Activated T-helper 2 cell treated with anti-CD3 and anti-CD28 coated beads, Interferon-gamma antibody, Interleukin-2, Interleukin-4, amounts not matched to agents 10 μg/mL and 5 μg/mL and 100 μg/mL, durations not matched to agents 14 hours and 24 hours and 36 hours (primary cell): ENCODE measurements at places on chromosomes 2 and 18. TPM values are rescaled to one million over a fixed set of nuclear protein-coding genes. Genes with fewer than 3 reads are reported as not detected.

Gene SCN3A
- 0.05 TPM in 1 of 2 replicates, not detected in the other for total RNA-seq

Gene RABL2A
- total RNA-seq = 25.3 and 27.0 TPM in 2 replicates

Gene SLC23A3
- 1.3 and 1.9 TPM in 2 replicates for total RNA-seq

Gene RAD51AP2
- not detected in 2 replicates for total RNA-seq

Gene GATA6
- not detected in 2 replicates for total RNA-seq

Gene G6PC2
- total RNA-seq = not detected in 2 replicates

Gene COBLL1
- 0.11 and 0.14 TPM in 2 replicates for total RNA-seq

Gene TET3
- total RNA-seq = 23.5 and 23.6 TPM in 2 replicates

Gene POTEC
- total RNA-seq = not detected in 2 replicates

Gene IHH
- total RNA-seq = 0.09 TPM in 1 of 2 replicates, not detected in the other

Gene TEX44
- total RNA-seq = not detected in 2 replicates

Gene STON1
- total RNA-seq = 1.9 and 2.1 TPM in 2 replicates

Gene FHOD3
- total RNA-seq = not detected in 2 replicates

DNA sequence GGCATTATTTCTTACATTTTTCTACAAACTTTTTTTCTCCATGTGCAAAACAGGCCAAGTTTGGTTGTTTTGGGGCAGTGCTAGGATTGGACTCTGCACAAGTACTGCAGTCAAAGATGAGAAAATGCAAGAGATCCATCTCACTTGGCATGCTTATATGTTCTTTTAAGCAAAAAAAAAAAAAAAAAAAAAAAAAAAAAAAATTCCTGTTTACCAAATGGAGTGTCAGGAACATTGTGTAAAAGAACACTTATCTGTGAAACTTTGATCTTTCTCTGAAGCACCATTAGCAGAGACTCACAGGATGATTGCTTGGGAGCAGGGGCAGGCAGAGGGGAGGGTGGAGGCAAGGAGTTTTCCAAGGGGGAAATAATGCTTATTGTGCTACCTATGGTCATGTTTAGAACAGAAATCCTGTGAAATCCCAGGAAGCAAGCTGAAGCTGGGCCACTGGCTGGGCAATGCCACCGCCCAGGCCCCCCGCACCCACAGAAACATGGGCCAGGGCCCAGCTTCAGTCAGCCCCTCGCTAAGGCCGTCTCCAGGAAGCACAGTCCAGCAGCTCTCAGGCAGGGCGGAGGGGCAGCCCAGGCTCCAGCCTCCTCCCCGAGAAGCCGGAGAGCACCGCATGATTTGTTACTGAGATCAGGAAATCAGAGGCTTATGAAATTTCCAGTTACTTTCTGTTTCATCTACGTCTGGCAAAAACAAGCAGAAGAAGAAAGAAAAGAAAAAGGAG lies 229.4 kb downstream of the ZNF516 start:
- H3K4me3 ChIP-seq = no peak overlapping the region
- H3K4me1 ChIP-seq = no peaks in the 10 kb centered on the region
- DNase-seq = no peak

DNA sequence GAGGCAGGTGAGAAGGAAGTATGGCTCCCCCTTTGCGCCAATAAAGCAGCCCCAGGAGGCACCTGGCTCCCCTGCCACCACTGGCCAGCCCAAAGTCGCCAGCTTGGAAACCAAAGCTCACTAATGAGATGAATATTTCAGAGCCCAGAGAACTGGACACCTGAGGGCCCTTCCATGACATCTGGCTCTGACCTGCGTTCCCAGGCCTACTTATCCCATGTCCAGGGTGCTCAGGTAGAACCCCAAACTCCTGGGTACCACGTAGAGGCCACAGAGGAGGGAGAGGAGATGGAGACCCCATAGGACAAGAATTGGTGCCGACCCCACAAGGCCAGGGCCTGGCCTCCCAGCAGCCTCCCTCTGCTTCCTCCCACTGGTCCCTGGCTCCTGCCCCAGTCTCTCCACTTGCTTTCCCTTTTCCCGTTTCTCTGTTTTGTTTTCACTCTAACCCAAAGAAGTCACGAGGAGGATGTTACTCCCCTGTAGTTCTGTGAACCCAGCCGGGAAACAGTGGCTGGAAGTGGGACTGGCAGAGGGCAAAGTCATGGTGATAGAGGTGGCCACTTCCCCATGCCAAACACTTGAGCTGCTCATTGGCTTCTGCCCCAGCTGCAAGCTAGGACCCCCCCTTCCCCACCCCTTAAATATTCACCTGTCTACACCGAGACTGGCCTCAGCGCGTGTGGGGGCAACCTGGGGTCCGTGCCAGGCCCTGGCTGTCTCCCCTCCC lies 820 bp downstream of the TMBIM1 start:
- DNase-seq = no peak
- H3K27me3 ChIP-seq = no peaks in the 10 kb centered on the region
- peak overlapping the region; percentile 93 for H3K27ac ChIP-seq
- H3K4me3 ChIP-seq = peak overlapping the region; percentile 87
- H3K36me3 ChIP-seq = peaks cover 20% of the 10 kb centered on the region

- H3K27ac ChIP-seq = no peak overlapping the region
- peaks cover 2% of the 10 kb centered on the region for H3K4me1 ChIP-seq
- DNase-seq = no peak
These were observed 42.0 kb downstream of the SOCS6 start for GRCh38 chr18:70330887-70331286.

DNA sequence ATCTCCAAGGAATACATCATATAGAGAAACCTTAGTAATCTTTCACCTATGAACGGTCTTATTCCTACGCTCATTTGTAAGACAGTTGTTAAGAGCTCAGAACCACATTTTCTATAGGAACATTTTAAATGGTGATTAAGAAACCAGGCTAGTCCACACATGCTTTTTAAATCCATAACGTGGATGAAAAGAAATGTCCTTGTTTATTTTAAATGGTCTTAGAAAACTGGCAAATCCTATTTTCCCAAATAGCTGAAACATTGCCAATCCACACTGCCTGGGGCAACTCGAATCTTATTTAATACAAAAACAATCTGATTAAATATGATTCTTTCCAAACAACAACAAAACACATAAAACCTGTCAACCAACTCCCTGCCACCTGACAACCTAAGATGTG lies 23.7 kb downstream of the METTL8 start:
- H3K27ac ChIP-seq = peak overlapping the region; percentile 45
- no peaks in the 10 kb centered on the region for H3K27me3 ChIP-seq
- no peak for DNase-seq
- peaks cover 32% of the 10 kb centered on the region for H3K36me3 ChIP-seq
- H3K4me3 ChIP-seq = no peak overlapping the region

- no peak overlapping the region for H3K27ac ChIP-seq
- H3K4me3 ChIP-seq = no peak overlapping the region
- no peaks in the 10 kb centered on the region for H3K4me1 ChIP-seq
These were observed 204.9 kb downstream of the CDH7 start for GRCh38 chr18:65955747-65956146.

DNA sequence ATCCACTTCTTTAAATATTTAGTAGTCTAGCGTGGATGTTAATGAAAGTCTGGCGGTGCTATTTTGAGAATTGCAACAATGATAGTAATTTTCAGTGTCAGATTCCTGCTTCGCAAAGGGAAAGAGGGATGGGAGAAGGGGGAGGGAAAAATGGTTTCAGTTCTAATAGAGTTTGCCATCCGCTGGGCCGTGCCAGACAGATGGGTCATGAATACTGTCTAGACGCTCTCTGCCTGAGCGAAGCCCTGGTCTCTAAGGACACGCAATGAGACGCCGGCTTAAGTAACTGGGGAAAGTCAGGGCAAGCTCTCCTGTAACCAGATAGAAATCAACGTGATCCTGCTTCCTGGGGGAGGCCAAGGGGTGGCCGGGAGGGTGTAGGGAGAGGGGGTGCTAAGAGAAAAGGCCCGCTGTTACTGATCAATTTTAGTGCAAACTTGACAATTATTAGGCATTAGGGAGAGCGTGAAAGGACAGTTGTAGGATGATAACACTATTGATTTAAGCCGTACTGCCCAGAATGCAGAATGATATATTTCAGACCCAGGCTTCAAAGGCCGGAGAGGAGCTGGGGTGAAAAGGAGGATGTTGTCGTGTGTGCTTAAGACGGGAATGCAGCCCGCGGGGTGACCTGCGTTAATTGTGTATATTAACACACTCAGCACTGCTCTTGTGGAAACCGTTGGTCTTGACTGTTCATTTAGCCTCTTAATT lies 229.2 kb downstream of the LDLRAD4 start:
- H3K4me3 ChIP-seq = no peak overlapping the region
- H3K27ac ChIP-seq = no peak overlapping the region
- no peaks in the 10 kb centered on the region for H3K36me3 ChIP-seq

DNA sequence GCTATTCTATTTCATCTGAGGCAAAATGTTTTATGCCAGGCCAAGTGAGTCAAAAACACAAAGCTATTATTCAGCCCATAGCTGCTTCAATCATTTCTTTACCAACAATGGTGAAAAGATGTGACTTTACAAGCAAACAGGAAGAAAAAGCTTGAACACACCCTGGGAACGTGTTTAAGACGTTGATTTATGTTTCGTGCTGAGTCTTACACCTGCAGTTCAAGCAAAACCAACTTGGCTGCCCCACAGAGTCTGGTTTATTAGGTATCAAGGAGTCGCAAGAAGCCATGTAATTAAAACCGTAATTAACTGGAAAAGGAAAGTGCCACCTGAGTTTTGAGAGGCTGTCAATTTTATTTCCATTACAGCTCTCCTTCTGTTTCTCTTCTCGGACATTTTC lies 295.5 kb downstream of the MEIS1 start:
- no peaks in the 10 kb centered on the region for H3K4me1 ChIP-seq
- no peaks in the 10 kb centered on the region for H3K36me3 ChIP-seq
- no peak overlapping the region for H3K27ac ChIP-seq

- H3K4me3 ChIP-seq = peak overlapping the region; percentile 52
- H3K27me3 ChIP-seq = no peaks in the 10 kb centered on the region
- no peak for DNase-seq
These were observed 34.5 kb downstream of the EMILIN2 start for GRCh38 chr18:2881088-2881839.

- no peaks in the 10 kb centered on the region for H3K27me3 ChIP-seq
- no peak overlapping the region for H3K27ac ChIP-seq
These were observed 1530.9 kb upstream of the LRRTM1 start for GRCh38 chr2:81835321-81836000.

DNA sequence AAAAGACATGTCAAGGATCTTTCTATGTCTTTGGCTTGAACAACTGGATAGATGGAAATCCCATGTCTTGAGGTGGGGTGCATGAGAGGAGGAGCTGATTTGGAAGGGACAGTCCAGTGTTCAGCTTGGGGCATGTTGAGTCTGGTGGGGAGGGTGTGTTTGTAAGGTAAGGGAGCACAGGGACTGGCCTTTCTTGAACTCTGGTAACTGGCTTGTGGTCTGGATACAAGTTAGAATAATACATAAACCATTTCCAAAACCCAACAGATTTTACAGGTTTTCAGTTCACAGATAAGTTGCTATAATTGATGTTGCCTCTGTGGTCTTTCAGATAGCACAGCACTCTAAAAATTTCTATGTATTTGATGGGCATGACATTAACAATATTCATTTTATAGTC lies 24.2 kb downstream of the RHBDD1 start:
- no peak overlapping the region for H3K4me3 ChIP-seq
- no peak for DNase-seq
- H3K36me3 ChIP-seq = peaks cover 14% of the 10 kb centered on the region
- no peaks in the 10 kb centered on the region for H3K27me3 ChIP-seq
- H3K4me1 ChIP-seq = peaks cover 11% of the 10 kb centered on the region

- H3K4me3 ChIP-seq = no peak overlapping the region
- peaks cover 7% of the 10 kb centered on the region for H3K4me1 ChIP-seq
- no peak for DNase-seq
- no peak overlapping the region for H3K27ac ChIP-seq
- H3K36me3 ChIP-seq = peaks cover 42% of the 10 kb centered on the region
These were observed 44.3 kb downstream of the SNRPD1 start for GRCh38 chr18:21656402-21656801.

DNA sequence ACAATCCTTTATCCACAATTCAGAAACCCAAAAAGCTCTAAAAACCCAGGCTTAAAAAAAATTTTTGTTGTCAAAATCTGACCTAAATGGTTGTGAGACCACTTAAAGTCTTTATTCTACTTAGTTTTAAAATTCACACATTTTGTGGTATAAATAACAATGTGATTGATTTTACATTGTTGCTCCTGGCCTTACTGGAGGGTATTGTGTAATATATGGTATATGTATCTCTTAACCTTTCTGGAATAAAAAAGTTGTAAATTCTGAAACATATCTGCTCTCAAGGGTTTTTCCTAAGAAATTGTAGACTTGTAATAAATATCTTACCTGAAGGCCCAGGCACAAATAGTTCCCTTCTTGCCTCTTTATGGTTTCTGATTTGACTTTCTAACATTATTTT lies 73.3 kb upstream of the PNPT1 start:
- no peak for DNase-seq
- H3K36me3 ChIP-seq = no peaks in the 10 kb centered on the region
- no peak overlapping the region for H3K4me3 ChIP-seq
- no peaks in the 10 kb centered on the region for H3K27me3 ChIP-seq
- H3K27ac ChIP-seq = no peak overlapping the region

- no peak for DNase-seq
- no peaks in the 10 kb centered on the region for H3K36me3 ChIP-seq
- H3K27me3 ChIP-seq = peaks cover 19% of the 10 kb centered on the region
- no peak overlapping the region for H3K27ac ChIP-seq
These were observed 298.2 kb downstream of the SP3 start for GRCh38 chr2:173667014-173667413.

DNA sequence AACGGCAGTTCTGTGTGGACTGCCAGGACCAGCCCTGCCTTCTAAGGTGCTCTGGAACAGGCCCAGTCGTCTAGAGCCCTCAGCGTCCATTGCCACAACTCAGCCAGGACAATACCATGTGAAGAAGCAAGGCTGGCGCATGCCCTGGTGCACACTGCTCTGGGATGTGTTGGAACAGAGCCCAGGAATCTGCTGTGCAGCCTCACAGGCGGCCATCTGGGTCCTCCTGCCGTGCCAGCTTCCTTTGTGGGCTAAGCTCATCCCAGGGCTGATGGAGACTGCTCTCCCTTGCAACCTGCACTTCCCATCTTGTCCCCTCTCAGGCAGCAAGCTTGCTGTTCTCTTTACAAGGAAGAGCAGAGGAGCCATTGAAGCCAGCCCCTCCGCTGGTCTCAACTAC lies 246.4 kb upstream of the PXDN start:
- no peak overlapping the region for H3K27ac ChIP-seq
- H3K4me1 ChIP-seq = peaks cover 18% of the 10 kb centered on the region
- no peaks in the 10 kb centered on the region for H3K36me3 ChIP-seq
- peaks cover 43% of the 10 kb centered on the region for H3K27me3 ChIP-seq
- H3K4me3 ChIP-seq = no peak overlapping the region

DNA sequence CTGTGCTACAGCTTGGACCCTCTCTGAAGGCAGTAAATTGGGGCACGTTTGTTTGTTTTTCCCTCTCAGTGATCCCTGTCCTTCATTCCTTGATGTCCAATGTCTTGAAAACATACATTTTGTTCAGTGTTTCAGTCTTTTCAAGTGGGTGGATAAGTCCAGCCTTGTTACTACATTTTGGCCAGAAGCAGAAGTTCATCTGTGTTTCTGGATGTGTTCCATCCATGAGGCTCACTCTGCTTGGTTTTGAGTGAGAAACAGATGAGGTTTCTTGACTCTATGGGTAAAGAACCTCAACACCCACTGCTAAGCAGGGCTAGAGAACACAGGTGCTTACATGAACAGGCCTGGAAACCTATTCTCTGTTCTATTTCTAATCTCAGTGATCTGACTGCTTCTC lies 74.5 kb upstream of the RFX8 start:
- H3K27ac ChIP-seq = no peak overlapping the region
- DNase-seq = no peak
- peaks cover 18% of the 10 kb centered on the region for H3K4me1 ChIP-seq
- H3K4me3 ChIP-seq = no peak overlapping the region
- peaks cover 4% of the 10 kb centered on the region for H3K27me3 ChIP-seq
